PC-3 (cell line): ENCODE measurements at places on chromosomes 12 and 14. TPM values are rescaled to one million over a fixed set of nuclear protein-coding genes. Genes with fewer than 3 reads are reported as not detected.

DNA sequence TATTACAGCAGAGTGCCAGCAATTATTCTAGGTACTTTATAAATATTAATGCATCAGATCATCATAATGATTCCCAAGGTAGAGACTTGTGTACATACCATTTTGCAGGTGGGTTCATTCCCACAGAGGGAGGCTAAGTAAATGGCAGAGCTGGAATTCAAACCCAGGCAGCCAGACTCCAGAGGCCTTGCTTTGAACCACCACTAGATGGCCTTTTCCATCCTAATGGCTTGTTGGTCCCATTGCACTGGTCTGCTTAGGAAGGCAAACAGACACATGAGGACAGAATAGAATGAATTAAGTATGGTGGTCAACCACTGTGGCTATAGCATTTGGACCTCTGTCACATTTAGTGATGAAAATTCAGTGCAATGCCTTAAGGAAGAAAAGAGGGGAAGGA lies 158.7 kb downstream of the METTL25 start:
- no peaks in the 10 kb centered on the region for H3K4me1 ChIP-seq
- H3K4me3 ChIP-seq, result no peak overlapping the region
- no peaks in the 10 kb centered on the region for H3K36me3 ChIP-seq
- H3K27me3 ChIP-seq, result no peaks in the 10 kb centered on the region
- no peak overlapping the region for H3K27ac ChIP-seq

DNA sequence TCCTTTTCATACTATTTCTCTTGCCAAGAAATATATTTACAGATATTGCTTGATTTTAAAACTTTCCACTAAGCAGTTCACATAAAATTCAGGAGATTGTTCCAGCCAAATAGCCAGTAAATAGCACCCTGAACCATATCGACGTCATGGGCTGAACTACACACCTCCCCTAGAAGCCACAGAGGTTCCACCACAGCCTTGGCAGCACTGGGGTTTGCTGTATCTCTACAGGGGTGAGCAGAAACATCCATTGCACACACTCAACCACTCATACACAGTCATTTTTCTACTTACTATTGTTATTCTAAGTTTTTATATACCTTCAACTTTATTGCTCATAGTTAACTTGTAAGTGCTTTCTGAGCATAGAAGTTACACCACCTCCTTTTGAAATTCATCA lies 8.1 kb upstream of the EIF2S3B start:
- H3K4me3 ChIP-seq, result no peak overlapping the region
- H3K4me1 ChIP-seq, result no peaks in the 10 kb centered on the region
- H3K27ac ChIP-seq, result no peak overlapping the region
- no peak for DNase-seq

- H3K27me3 ChIP-seq, result no peaks in the 10 kb centered on the region
- H3K4me1 ChIP-seq, result no peaks in the 10 kb centered on the region
- no peak overlapping the region for H3K4me3 ChIP-seq
- H3K36me3 ChIP-seq, result no peaks in the 10 kb centered on the region
Observed at GRCh38 chr12:21337453-21337852, 2.7 kb upstream of the SLCO1A2 start.

Gene PTPRO
- not detected in 2 replicates for total RNA-seq

DNA sequence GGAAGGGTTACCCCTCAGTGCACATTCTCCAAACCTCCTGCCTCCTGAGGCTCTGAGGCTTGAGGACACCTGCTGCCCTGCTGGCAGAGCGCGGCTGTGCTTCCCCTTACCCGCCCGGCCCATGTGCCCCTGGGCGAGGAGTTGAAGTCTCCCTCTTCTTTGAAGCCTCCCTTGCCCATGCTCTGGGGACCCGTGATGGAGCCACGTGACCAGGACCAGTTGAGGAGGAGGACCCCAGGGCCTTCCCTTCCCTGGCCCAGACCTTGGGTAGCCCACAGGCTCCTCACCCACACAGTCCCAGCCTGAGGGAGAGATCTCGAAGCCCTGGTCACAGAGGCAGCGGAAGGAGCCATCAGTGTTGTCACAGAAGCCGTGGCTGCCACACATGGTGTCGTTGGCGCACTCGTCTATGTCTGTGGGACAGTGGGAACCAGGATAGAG lies 12.9 kb downstream of the ISCA2 start:
- H3K27ac ChIP-seq, result no peak overlapping the region
- H3K4me1 ChIP-seq, result peaks cover 14% of the 10 kb centered on the region
- H3K4me3 ChIP-seq, result no peak overlapping the region

DNA sequence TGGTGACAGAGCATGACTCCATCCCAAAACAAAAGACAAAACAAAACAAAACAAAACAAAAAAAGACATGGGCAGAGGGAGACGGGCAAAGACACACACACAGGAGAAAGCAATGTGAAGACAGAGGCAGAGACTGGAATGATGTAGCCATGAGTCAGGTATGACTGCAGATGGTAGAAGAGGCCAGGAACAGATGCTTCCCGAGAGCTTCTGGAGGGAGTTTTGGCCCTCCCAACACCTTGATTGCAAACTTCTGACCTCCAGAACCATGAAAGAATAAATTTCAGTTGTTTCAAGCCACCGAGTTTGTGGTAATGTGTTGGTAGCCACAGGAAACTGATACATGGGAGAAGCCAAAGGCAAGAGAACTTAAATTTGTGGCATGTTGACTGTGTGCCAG lies 27.1 kb downstream of the VWF start:
- peaks cover 37% of the 10 kb centered on the region for H3K4me1 ChIP-seq
- peak; percentile 75 for DNase-seq
- H3K4me3 ChIP-seq, result no peak overlapping the region
- no peaks in the 10 kb centered on the region for H3K36me3 ChIP-seq
- H3K27me3 ChIP-seq, result no peaks in the 10 kb centered on the region

DNA sequence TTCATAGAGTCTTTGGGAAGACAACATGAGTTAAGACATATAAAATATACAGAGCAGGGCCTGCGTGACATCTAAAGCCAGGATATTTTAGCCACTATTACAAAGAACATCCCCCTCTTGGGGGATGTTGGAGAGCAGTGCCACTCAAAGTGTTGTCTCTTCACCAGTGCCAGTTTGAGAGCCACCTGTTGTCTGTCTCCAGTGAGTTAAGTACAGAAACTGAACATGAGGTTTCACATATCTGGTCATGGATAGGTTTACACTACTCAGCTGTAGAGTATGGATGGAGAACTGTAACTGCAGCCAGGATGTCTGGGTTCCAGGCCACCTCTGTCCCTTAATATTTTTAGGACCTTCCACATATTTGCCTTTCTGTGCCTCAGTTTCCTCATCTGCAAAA lies 39.1 kb downstream of the RNFT2 start:
- no peak overlapping the region for H3K27ac ChIP-seq
- no peaks in the 10 kb centered on the region for H3K36me3 ChIP-seq
- H3K4me3 ChIP-seq, result no peak overlapping the region
- no peaks in the 10 kb centered on the region for H3K4me1 ChIP-seq
- no peaks in the 10 kb centered on the region for H3K27me3 ChIP-seq

Gene ESRRB
- not detected in 2 replicates for total RNA-seq

DNA sequence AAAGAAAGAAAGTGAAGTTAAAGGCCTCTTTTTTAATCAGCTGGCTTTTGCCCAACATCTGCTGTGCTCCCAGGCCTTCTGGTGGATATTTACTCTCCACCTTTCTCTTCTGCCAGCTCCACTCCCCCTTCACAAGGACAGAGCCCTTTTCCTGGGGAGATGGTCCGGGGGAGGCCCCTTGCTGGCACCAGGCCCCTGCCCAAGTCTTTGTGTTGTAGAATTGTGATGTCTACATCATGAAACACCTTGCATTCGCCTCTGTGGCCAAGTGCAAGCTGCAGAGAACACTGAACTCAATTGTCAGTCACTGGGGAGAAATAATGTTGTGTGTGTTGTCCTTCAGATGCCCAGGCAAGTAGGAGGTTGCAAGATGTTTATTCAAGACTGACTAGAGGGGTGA lies 150.3 kb downstream of the DPF3 start:
- peaks cover 3% of the 10 kb centered on the region; the same call in 1 of the 2 replicates for H3K36me3 ChIP-seq
- peaks cover 27% of the 10 kb centered on the region for H3K4me1 ChIP-seq
- H3K27me3 ChIP-seq, result no peaks in the 10 kb centered on the region

DNA sequence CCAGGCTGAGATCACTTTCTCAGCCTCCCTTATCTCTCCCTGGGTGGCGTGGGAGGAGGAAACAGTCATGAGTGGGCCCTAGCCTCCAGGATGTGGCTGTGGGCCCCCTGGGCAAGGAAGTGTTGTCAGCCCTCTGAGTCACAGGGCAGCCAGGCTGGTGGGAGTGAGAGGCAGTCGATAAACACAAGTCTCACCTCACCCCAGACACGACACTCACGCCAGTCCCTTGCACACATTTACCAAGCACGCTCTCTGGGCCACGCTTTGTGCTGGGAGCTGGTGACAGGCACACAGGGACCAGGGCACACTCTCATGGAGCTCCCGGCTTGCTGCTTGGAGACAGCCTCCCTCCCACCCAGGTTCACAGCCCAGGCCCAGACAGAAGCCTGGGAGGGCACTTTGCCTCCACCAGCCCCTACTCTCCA lies 1.9 kb upstream of the KRT79 start:
- no peaks in the 10 kb centered on the region for H3K36me3 ChIP-seq
- no peaks in the 10 kb centered on the region for H3K27me3 ChIP-seq
- peak; percentile 51 for DNase-seq
- H3K27ac ChIP-seq, result peak overlapping the region; percentile 63
- H3K4me3 ChIP-seq, result no peak overlapping the region

DNA sequence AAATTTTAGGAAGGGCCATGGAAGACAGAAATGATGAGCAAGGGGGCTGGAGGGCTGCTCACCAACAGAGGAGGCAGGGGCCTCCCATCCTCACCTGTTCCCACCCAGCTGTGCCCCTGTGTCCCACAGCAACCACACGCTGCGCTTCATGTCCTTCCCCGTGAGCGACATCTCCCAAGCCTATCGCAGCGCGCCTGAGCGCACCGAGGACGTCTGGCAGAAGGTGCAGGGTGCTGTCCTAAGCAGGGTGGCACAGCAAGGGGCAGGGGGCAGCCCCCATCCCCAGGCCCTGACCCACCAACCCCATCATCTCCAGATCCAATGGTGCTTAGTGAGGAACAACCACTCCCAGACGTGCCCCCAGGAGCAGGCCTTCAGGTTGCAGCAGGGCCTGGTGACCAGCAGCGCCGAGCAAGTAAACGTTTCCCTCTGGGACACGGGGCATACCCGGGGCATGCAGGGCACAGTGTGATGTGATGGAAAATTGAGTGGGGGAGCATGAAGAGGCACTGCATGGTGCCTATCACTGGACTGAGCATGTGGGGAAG lies 8.1 kb downstream of the CARMIL3 start:
- no peaks in the 10 kb centered on the region for H3K4me1 ChIP-seq
- no peak for DNase-seq
- no peak overlapping the region for H3K27ac ChIP-seq
- no peaks in the 10 kb centered on the region for H3K36me3 ChIP-seq
- H3K4me3 ChIP-seq, result no peak overlapping the region

GRCh38 chr12:117803001-117803400 lies 165.8 kb downstream of the KSR2 start:
- H3K27ac ChIP-seq, result no peak overlapping the region
- no peaks in the 10 kb centered on the region for H3K36me3 ChIP-seq
- H3K4me3 ChIP-seq, result no peak overlapping the region
- DNase-seq, result no peak

DNA sequence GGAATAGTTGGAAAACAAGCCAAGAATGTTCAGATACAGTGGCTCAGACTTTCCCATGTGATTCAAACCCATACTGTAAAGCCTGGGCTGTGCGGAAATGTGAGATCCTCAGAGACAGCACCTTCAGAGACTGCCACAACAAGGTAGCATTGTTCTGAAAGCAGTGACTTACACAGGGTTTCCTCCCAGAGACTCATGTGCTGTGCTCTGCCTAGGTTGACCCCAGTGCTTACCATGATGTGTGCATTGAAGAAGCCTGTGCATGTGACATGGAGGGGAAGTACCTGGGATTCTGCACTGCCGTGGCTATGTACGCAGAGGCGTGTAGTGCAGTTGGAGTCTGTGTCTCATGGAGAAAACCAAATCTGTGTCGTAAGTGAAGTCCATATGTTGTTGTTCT lies 219.4 kb downstream of the LRRK2 start:
- no peak overlapping the region for H3K4me3 ChIP-seq
- no peak for DNase-seq
- H3K27me3 ChIP-seq, result peaks cover 32% of the 10 kb centered on the region; the same call in 1 of the 2 replicates
- H3K27ac ChIP-seq, result no peak overlapping the region

Gene FAM216A
- 19.5 and 27.8 TPM in 2 replicates for total RNA-seq

Gene TAS2R42
- total RNA-seq, result not detected in 2 replicates

- no peak for DNase-seq
- no peaks in the 10 kb centered on the region for H3K36me3 ChIP-seq
- H3K4me1 ChIP-seq, result no peaks in the 10 kb centered on the region
- H3K4me3 ChIP-seq, result no peak overlapping the region
- H3K27me3 ChIP-seq, result 0 out of 2 replicates have a peak, but pooled peaks cover 6% of the 10 kb centered on the region
Observed at GRCh38 chr14:83133981-83134645, 1600.5 kb upstream of the SEL1L start.

Gene OR6C3
- not detected in 2 replicates for total RNA-seq

- peak overlapping the region; percentile 22; the same call in 1 of the 2 replicates for H3K4me3 ChIP-seq
- H3K27me3 ChIP-seq, result no peaks in the 10 kb centered on the region
- H3K27ac ChIP-seq, result peak overlapping the region; percentile 63
- peak; percentile 84 for DNase-seq
- H3K36me3 ChIP-seq, result no peaks in the 10 kb centered on the region
Observed at GRCh38 chr12:77943466-77943865, 112.8 kb downstream of the NAV3 start.

Gene DHRS4
- 103 and 108 TPM in 2 replicates for total RNA-seq

GRCh38 chr14:89143595-89143994 lies 273.4 kb downstream of the FOXN3 start:
- DNase-seq, result no peak
- peaks cover 2% of the 10 kb centered on the region; the same call in 1 of the 2 replicates for H3K4me1 ChIP-seq
- no peaks in the 10 kb centered on the region for H3K36me3 ChIP-seq
- no peak overlapping the region for H3K4me3 ChIP-seq
- no peak overlapping the region for H3K27ac ChIP-seq
- peaks cover 7% of the 10 kb centered on the region; the same call in 1 of the 2 replicates for H3K27me3 ChIP-seq

- no peak overlapping the region for H3K4me3 ChIP-seq
- H3K27me3 ChIP-seq, result no peaks in the 10 kb centered on the region
- H3K27ac ChIP-seq, result no peak overlapping the region
- DNase-seq, result no peak
- H3K4me1 ChIP-seq, result no peaks in the 10 kb centered on the region
- H3K36me3 ChIP-seq, result no peaks in the 10 kb centered on the region
Observed at GRCh38 chr14:101025131-101025530, 121.6 kb upstream of the RTL1 start.

DNA sequence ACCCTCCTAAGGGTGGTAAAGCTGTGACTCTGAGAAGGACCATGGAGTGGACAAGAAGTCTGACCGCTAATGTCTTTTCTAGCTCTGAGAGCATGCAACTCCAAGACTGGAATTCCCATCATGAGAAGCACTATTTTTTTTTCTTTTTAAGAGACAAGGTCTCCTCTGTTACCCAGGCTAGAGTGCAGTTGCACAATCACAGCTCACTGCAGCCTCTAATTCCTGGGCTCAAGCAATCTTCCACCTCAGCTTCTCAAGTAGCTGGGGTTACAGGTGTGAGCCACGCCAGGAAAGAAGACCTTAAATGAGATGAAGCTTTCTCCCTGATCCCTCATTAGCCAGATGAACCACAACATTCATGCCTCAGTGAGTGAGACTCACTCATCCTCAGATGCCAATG lies 19.2 kb downstream of the VDR start:
- no peak for DNase-seq
- H3K4me1 ChIP-seq, result peaks cover 8% of the 10 kb centered on the region
- 0 out of 2 replicates have a peak, but pooled peaks cover 3% of the 10 kb centered on the region for H3K36me3 ChIP-seq
- H3K4me3 ChIP-seq, result no peak overlapping the region

GRCh38 chr12:122005252-122005776 lies 16.4 kb upstream of the BCL7A start:
- H3K4me1 ChIP-seq, result no peaks in the 10 kb centered on the region
- DNase-seq, result no peak
- H3K27ac ChIP-seq, result no peak overlapping the region
